Glutamatergic neuron (in vitro differentiated cells): ENCODE measurements at places on chromosomes 7 and 10. TPM values are rescaled to one million over a fixed set of nuclear protein-coding genes. Genes with fewer than 3 reads are reported as not detected.

ACHE gene
- 30.0 TPM for total RNA-seq

MET gene
- 0.56 TPM for total RNA-seq

IL2RA gene
- total RNA-seq: not detected

ELAPOR2 gene
- total RNA-seq: 122 TPM

ARHGAP21 gene
- total RNA-seq: 217 TPM

TAS2R38 gene
- total RNA-seq: not detected

OR2A7 gene
- total RNA-seq: 0.22 TPM

CLRN3 gene
- total RNA-seq: not detected

CWF19L1 gene
- 24.2 TPM for total RNA-seq

EN2 gene
- total RNA-seq: 0.20 TPM

C10orf90 gene
- total RNA-seq: not detected

MMD2 gene
- total RNA-seq: 0.47 TPM

MEOX2 gene
- total RNA-seq: 0.39 TPM

AKR1B15 gene
- total RNA-seq: not detected

FKBP6 gene
- not detected for total RNA-seq

TMEM176B gene
- 0.44 TPM for total RNA-seq

KEL gene
- total RNA-seq: 0.64 TPM

SGCE gene
- 64.4 TPM for total RNA-seq

AASS gene
- total RNA-seq: 37.0 TPM

TMEM184A gene
- total RNA-seq: 20.7 TPM

ZNF25 gene
- 7.7 TPM for total RNA-seq

GPC2 gene
- total RNA-seq: 530 TPM

RAB19 gene
- not detected for total RNA-seq

ADAM22 gene
- 91.9 TPM for total RNA-seq

HMX3 gene
- total RNA-seq: not detected

OR2A1 gene
- not detected for total RNA-seq

OPN4 gene
- total RNA-seq: not detected

TEX36 gene
- not detected for total RNA-seq

SORCS1 gene
- 3.3 TPM for total RNA-seq

JAKMIP3 gene
- total RNA-seq: 0.44 TPM

GNAT3 gene
- total RNA-seq: 2.0 TPM
